ENCODE measurements at places on chromosomes 7 and 10.

DNA sequence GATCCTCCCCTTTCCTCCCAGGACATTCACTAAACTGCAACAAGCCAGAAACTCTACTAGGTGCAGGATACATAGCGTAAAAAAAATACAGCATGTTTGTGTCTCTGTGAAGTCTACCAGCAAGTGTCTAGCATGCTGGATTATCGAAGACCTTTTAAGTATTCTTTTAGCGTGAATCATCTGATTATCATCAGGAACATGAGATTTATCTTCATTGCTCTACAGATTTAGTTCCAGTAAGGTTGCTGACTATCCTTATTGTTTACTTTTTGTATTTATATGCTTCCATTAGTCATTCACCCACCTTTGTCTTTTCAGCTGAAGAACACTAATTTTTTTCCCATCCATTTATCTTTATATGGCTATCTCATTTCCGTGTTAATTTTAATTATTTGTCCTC lies 62.8 kb downstream of the PDZD8 start:
- no peak for DNase-seq

- DNase-seq, result no peak
Measured at GRCh38 chr10:87865241-87865881, 1.9 kb downstream of the PTEN start.

DNA sequence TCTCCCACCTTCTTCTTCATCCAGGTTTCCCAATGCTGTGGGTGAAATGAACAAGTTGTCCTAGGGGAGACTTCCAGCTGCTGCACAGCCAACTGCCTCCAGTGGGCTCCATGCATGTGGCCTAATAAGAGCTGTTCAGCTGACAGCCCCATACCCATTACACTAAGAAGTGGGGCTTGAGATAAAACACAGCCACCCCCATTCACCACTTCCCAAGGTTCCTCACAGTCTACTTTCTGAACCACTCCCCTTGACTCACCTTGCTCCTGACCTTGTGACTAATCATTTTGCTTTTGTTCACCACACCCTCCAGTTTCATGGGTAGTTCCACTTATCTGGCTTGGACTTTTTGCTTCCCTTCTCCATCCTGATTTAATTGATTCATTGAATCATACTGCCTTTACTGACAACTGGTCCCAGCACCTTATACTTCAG lies 119.3 kb downstream of the CABCOCO1 start:
- DNase-seq, result no peak

DNA sequence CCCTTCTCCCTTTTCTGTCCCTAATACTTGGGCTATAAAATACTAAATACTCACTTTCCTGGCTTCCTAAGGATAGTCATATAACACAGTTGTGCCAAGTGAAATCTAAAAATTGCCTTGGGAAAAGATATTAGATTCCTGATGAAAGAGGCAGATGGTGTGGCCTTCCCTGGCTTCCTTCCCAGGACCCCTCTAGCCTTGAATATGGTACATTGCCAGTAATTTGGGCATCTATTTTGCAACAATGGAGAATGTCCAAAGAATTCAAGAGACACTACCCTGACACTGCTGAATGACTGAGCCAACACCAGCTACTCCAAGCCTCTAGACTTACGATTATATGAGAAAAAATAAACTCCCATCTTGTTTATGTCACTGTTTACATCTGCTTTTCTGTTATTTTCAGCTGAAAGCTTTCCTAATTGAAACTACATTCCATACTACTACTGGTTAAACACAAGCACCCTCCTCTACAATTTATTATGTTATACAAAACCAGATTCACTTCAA lies 17.9 kb downstream of the COPG2 start:
- DNase-seq, result no peak

- no peak for DNase-seq
Measured at GRCh38 chr7:94698275-94698674, 42.3 kb upstream of the SGCE start.

- DNase-seq, result no peak
Measured at GRCh38 chr10:93364966-93365365, 117.2 kb downstream of the MYOF start.

GRCh38 chr7:95316588-95316987 lies 7.7 kb downstream of the PON1 start:
- DNase-seq, result no peak

GRCh38 chr10:11586170-11586569 lies 25.3 kb downstream of the USP6NL start:
- no peak for DNase-seq

- no peak for DNase-seq
Measured at GRCh38 chr7:31134246-31135188, 82.4 kb downstream of the ADCYAP1R1 start.

- DNase-seq, result no peak
Measured at GRCh38 chr10:13991353-13991752, 339.4 kb downstream of the FRMD4A start.

DNA sequence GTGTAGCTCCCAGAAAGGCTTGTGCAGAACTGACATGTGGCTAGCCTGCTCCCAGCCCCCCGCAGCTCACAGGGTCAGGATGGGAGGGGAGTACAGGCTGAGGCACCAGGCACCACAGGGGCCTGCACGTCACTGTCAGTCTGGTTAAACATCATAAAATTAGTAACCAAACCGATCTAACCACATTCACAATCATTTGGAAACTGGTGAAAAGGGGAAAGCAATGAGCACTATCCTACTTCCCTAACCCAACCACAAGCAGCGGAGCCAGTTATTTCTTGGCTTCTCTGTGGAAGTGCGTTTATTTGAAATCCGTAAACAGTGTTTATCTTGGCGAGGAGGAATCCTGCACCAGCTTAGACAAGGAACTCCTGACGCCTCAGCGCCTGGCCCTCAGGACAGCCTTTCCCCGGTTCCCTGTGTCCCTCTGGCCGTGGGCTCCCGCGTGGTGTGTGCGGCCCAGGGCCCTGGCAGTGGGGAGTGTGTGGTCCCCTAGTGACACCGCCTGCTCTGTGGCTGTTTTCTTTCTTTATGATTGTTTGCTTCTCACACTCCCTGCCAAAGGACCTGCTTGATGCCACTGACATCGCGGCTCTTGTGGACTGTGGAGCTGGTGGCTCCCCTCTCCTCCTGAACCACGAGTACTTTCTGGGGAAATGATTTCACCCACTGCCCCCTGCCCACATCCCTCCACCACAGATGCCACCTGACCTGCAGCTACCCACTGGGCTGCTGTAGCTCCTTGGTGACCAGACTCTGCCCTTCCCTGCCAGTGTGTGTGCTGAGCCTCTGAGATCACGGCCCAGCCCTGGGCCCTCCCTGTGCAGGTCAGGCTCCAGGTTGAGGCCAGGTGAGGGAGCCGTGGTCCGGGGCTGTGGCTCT lies 38.0 kb downstream of the INPP5A start:
- no peak for DNase-seq

- DNase-seq, result peak; percentile 82
Measured at GRCh38 chr7:99918959-99919813, at the start of gene TRIM4. TSS of gene TRIM4 (minus strand) at chr7:99919530. CDS start at chr7:99919401, 129 bp downstream.

GRCh38 chr7:159031750-159032149 lies 112.9 kb downstream of the VIPR2 start:
- DNase-seq, result no peak

- DNase-seq, result no peak
Measured at GRCh38 chr7:36096460-36097095, 56.5 kb upstream of the EEPD1 start.

DNA sequence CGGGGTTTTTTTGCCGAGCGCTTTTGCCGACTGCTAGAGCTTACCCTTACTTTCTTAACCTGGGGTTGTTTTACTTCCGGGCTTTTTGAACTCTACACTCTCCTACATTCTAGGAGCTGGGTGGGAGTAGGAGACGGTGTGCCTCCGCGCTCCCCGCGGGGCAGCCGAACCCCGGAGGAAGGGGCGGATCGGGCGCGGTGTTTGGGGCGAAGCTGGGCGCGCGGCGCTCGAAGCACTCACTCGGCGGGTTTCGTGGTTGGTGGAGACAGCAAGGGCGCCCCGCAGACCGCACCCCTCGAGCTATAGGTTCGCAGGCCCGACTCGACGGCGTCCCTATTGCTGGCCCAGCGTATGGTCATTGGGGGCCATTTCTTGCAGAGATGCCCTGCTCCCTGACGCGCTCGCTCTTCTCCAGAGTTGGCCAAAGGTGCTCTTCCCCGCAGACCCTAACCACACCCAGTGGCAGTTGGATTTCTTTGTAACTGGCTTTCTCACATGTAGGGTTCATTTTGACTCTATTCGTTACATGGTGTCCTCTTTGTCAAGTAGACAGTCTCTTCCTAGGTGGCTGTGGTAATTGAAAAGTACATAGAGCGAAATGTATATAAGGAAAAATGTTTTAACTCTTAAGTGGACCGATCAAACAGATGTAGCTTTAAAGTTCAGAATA lies 364 bp downstream of the ZNF518A start:
- DNase-seq, result peak; percentile 55

GRCh38 chr10:13291061-13291460 lies 8.8 kb downstream of the PHYH start:
- DNase-seq, result no peak

DNA sequence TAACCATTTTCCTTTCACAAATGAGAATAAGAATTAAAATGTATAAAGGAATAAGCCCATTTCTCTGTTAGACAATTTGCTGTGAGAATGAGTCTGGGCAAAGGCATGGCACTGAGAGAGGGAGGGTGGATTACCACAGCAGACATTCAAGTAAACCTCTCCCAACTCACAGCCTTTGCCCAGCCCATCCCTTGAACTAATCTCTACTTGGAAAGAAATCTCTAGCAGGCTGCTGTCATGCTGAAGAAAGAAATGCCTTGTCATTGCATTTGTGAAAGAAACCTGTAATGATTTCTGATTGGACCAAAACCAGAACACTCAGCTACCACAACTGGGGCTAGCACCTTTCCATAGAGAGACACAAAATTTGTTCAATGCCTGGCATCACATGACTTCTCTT lies 39.2 kb downstream of the CH25H start:
- no peak for DNase-seq

DNA sequence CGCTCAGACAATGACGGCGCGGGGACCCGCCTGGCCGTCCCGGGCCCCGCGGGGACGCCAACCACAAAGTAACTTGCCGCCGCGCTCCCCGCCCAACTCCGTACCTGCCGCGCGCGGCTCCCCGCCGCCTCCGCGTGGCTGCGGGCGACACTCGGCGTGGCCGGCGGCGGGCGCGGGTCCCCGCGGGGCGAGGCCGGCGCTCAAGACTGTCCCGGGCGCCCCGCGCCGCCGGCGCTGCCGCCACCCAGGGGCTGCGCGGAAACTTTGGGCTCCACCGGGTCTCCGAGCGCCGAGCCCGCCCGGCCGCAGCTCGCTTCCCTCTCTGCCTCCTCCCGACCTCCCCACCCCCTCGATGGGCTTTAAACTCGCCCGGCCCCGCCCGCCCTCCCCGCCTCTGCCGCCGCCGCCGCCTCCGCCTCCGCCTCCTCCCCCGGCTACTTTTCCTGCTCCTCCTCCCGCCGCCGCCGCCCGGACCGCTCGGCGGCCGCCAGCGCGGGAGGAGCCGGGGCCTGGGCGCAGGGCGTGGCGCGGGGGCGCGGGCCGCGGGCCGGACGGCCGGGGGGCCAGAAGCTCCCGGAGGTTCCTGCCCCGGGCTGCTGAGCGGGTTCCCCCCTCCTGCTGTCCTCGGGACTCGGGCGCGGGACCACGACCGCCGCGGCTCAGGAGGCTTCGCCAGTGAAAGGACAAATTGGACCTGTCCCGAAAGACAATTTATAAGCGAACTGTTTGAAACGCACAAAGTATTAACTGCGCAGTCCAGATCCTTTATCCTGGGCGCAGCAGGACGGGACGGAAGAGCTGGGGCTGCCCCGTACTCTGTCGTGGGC lies 10.6 kb upstream of the GRB10 start:
- no peak for DNase-seq

DNA sequence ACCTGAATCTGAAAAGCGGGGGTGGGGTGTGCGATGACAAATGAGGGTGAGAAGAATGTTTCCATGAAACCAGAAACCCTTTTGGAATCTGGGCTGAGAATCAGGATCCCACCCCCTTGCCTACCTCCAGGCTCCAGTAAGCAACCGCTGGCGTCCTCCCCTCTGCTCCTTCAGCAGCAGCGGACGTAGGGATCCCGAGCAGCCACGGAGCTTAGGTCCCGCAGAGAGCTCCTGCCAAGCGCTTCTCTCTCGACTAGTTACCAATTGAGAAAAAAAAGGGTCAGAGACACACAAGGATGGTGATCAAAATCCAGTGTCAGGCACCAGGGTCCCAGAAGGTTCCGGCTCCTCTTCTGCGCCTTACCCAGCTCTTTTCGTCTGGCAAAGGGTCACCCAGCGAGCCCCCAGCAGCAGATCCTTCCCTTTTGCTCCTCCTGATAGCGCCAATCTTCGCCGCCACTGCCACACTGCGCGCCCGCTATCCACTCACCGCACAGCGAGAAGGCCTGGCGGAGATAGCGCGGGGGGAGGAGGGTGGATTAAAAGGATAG lies 733.5 kb downstream of the ZWINT start:
- DNase-seq, result no peak

DNA sequence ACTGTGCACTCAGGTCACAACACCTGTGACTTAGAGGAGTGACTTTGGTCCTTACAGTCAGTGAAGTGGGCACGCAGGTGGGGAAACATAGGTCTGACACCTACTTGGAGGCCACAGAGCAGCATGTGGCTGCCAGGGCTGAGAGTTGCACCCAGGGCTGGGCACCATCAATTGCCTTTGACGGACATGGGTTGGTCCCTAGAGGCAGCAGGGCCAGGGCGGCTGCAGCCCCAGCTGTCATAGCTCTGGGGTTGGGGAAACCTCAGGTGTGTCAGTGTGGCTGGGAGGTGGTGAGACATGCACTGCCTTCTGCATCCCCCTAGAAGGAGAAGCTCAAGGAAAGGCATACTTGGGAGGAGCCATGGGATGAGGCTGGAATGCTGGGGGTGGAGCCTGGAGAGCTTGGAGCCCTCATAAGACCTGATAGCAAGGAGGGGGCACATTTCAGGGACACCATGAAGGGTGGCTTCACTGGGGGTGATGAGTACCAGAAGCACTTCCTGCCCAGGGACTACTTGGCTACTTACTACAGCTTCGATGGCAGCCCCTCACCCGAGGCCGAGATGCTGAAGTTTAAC lies at the start of gene INMT:
INMT (plus strand) TSS at position 440 of the 578 bp plus-strand sequence; CDS start at position 456, 16 bp downstream.
- no peak for DNase-seq

DNA sequence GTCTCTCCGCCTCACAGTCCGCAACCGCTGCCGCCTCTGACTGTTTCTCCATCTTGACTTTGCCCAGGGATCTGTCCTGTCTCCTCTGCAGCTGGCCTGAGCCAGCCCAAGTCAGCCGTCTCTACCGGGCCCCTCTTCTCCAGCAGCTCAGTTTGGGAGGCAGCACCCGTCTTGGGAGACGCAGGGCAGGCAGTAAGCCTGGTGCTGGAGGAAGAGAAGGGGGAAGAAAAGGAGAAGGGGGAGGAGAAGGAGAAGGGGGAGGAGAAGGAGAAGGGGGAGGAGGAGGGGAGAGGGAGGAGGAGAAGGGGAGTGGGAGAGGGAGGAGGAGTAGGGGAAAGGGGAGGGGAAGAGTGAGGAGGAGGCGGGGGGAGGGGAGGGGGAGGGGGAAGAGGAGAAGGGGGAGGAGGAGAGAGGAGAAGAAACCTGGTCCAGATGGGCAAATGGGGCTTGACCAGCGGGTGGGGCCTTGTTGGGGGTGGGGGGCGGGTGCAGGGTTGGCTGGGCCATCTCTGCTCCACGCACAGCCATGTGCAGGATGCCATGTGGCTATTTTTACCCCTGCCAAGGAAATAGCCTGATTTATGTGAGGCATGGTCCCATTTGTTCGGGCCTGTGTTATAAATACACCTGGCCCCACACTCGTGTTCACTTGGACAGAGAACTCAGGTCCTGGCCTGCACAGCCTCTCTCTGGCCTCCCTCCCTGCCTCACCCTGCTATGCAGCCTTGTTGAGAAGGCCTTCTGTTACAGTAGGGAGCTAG lies 35.9 kb upstream of the FZD9 start:
- no peak for DNase-seq

Measured in stimulated activated CD8-positive, alpha-beta memory T cell treated with anti-CD3 and anti-CD28 coated beads, Interleukin-4, amount 100 ng/mL, for 1 hour (primary cell).